ENCODE measurements at places on chromosomes 2 and 18.

- no peak for DNase-seq
Observed at GRCh38 chr2:207163053-207163755, 2.5 kb downstream of the KLF7 start.

DNA sequence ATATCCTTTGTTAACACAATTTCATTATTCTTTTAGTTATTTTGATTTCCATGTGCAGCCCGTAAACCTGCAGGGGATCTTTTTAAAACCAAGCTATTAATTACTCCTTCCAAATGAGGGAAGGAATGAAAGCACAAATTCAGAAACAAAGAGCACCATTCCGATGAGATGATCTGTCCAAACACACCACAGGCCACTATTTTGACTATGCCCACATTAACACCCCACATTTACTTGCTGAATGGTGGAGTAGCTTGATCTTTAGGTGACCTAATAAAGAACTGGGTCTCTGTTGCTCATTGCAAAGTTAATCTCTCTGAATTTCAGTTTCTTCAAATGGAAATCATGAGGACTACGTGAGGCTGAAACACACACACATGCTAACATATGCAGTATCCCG, 218.0 kb downstream of the IRS1 start:
- no peak for DNase-seq

- DNase-seq = no peak
Observed at GRCh38 chr2:240255165-240255491, 114.7 kb upstream of the OTOS start.

DNA sequence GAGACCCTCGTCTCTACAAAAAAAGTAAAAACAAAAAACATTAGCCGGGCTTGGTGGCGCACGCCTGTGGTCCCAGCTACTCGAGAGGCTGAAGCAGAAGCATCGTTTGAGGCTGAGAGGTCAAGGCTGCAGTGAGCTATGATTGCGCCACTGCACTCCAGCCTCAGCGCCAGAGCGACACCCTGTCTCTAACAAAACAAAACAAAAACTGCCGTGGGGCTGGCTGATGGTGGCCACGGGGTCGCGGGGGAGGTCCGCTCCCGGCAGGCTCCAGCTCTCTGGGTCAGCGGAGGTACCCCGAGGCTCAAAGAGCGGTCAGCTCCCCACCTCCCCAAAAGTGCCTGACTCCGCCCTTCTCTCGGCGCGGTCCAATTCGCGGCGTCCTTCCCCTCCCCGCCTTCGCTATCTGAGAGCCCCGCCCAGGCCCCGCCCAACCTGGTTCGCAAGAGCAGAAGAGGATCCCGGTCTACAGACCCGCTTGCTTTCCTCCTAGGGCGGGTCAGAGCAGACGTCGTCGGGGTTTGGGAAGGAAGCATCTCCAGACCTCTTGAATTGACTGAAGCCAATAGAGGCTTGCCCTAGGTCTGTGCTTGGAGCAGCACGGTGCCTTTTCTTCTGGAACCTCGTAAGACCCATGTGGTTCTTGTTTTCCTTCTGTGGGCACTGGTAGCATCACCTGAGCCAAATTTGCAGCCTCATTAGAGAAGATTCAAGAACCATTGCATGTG, 7.8 kb downstream of the RAX start:
- no peak for DNase-seq

DNA sequence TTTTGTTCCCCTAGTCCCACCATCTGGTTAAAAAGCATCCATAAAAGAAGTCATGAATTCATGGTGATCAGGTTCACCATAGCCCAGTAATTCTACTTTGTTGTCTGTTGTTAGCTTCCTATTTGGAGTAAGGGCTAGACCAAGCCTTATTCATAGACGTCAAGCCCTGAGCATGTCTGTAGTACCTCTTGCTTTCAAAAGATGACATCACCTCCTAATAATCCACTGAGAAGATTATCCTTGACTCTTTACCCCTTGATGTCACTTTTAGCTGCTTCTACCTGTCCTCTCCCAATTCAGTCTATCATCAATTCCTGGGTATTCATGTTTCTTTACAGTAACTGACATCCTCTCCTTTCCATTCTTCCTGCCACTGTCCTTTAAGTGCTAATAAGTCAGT, 90.1 kb downstream of the EML6 start:
- DNase-seq = no peak

DNA sequence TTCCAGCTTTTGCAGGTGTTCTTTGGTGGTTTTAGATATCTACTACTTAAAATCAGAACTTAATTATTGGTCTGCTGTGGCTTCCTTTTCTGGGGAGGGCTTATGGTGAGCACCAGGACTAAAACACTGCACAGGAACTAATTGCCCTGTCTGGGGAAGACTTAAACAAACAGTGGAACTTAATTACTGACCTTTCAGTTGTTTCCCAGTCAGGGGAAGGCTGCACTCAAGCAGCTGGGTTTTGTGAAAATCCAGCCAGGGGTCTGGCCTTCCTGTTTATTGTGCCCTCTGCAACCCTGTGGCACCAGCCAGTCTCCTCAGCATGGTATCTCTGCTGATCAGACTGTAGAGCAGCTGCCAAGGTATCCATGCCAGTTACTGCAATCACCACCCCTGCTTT, 398.2 kb downstream of the ADCYAP1 start:
- DNase-seq = no peak

- no peak for DNase-seq
Observed at GRCh38 chr2:134011936-134012586, 241.8 kb upstream of the MGAT5 start.

- no peak for DNase-seq
Observed at GRCh38 chr2:71811157-71811556, 336.5 kb downstream of the CYP26B1 start.

GRCh38 chr2:222892321-222892720, 31.5 kb downstream of the ACSL3 start:
- no peak for DNase-seq

DNA sequence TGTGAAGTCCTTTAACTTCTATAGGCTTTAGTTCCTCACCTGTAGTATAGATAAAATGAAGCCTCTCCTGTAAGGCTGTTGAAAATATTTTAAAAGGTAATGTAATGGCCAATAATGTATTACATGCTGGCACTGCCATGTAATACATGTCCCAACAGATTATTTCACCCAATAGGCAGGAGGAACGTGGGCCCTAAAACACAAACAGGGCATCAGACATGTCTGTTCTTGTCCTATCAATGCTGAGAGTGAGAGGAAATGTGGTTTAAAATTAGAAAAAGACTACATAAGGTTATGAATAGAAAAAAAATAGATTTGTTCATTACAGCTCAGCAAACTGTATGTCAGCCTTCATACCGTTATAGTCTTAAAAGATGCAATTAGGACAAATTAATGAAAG, 492.7 kb upstream of the DDX18 start:
- DNase-seq = no peak

GRCh38 chr2:44171018-44171417, 2.3 kb downstream of the PPM1B start:
- no peak for DNase-seq

- no peak for DNase-seq
Observed at GRCh38 chr2:9095690-9096089, 92.2 kb upstream of the MBOAT2 start.

DNA sequence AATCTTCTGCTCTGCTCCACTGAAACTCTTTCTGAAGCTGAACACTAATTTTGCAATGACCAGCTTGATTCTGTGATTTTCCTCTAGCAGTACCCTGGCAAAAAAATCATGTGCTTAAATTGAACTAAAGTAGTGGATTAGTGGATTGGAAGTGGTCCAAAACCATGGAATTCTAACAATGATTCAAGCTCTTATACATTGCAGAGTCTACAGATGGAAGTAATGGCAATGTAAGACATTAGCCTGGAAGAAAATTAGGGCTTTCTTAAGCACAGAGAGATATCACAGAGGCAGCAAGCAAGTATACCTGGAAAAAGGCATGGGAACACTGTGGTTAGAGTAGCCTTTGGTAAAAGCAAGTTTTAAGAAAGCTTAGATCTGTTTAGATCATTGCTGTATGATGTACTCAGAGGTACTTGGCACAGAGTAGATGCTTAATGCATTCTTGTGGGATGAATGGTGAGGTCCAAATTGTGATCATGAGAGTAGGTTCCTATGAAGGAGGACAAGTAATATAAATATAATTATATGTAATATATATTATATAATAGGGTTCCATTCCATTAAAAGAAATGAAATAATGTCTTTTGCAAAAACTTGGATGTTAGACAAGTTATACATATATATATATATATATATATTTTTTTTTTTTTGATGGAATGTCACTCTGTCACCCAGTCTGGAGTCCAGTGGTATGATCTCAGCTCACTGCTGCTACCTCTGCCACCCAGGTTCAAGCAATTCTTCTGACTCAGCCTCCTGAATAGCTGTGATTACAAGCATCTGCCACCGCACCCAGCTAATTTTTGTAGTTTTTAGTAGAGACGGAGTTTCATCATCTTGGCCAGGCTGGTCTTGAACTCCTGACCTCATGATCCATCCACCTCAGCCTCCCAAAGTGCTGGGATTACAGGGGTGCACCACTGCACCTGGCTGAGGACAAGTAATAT, 172.2 kb upstream of the SCN7A start:
- no peak for DNase-seq

GRCh38 chr2:219274361-219274921, 4.7 kb upstream of the DNAJB2 start:
- DNase-seq = no peak

DNA sequence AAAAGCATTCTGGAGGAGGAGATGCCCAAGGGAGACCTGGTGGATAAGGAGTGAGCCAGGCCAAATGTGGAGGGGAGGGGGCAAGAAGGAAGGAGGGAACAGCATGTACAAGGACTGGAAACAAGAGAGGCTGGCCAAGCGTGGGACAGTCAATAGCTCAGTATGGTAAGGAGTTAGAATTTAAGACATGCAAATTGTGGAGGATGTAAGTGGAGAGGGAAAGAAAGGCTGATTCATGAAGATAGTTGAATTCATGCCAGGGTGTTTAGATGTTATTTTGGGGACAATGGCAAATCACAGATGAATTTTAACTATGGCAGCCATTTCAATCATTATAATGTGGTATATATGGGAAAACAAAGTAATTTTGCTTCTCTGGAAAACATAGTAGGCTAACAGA, 462.3 kb downstream of the MEIS1 start:
- DNase-seq = no peak

DNA sequence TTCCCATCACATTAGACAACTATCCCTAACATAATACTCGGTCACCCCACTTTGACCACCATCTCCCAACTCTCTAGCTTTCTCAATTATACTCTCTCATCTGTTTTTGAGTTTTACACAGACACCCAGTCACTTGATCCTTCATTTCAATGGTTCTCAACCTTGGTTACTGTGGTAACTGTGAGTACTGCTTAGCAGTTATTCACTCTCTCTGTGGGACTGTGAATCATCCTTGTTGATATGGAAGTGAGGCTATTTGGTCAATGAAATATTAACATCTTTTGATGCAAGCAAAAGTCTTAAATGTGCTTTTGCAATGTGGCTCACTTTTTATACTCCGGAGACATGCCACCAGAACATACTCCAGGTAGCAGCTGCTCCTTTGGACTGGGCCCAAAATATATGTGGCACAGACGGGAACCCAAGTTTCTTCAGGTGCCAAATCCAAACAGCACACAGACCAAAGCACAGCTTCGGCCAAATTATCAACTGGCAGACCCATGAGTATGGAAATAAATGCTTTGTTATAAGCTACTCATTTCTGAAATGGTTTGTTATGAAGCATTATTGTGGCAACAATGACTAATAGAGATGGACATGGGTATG, 75.0 kb upstream of the SLC25A52 start:
- no peak for DNase-seq

- DNase-seq = no peak
Observed at GRCh38 chr2:129422028-129422427, 557.4 kb upstream of the RAB6C start.

- DNase-seq = peak; percentile 78
Observed at GRCh38 chr2:43131051-43131889, 95.1 kb downstream of the ZFP36L2 start.

GRCh38 chr2:122692400-122693083, 937.1 kb downstream of the TSN start:
- no peak for DNase-seq

DNA sequence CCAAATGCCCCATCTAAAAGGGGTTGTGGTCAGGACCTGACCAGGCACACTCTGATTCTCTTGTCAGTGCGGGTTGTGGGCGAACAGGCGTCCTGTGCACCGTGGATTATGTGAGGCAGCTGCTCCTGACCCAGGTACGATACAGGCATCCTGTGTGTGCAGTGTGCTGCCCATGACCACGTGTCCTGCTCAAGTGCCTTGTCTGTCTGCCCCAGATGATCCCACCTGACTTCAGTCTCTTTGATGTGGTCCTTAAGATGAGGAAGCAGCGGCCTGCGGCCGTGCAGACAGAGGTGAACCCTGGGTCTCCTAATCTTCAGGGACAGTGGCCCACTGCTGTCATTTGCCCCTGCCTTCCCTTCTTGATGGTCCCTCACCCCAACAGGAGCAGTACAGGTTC, 14.6 kb downstream of the PTPN18 start:
- DNase-seq = no peak

GRCh38 chr2:125086313-125087184, 1061.5 kb downstream of the CNTNAP5 start:
- DNase-seq = no peak

DNA sequence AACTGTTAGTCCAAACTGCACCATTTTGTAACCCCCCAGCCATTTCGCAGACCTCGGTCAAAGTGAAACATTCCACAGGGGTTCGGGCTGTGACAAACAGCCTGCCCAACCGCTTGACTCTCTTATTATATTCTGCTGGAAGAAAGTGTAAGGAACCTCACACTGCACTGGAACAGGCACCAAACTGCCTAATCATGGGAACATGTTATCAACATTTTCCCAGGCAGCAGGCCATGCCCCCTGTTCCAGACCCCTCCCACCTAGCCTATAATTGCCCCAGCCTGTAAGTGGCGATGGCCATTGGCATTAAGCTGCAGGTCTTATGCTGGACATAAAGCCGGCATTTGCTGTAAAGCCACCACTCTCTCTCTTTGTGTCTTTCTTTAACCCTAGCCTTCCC, 16.9 kb downstream of the LYG2 start:
- no peak for DNase-seq

DNA sequence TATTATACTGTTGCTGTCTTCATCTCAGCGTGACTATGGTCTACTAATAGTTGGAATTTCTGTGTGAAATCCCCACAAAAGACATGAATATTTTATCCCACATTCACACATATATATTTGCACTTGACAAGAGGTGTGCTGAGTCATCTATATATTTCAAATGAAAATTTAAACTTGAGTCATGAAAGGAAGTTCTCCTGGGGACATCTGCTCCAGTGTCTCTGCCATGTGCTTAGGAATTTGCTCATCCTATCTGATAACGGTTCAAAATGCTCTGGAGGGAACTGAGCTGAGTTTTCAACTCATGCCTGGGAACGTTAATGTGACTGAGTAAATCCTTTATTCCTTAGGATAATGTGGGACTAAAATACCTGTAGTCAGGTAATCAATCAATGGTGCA, 326.2 kb upstream of the MEX3C start:
- DNase-seq = no peak
